ENCODE measurements at places on chromosomes 13 and 19. TPM values are rescaled to one million over a fixed set of nuclear protein-coding genes. Genes with fewer than 3 reads are reported as not detected.

CASP14 gene
- not detected for total RNA-seq

ZNF615 gene
- total RNA-seq = 7.3 TPM

ZNF471 gene
- total RNA-seq = 1.7 TPM

COQ8B gene
- total RNA-seq = 57.9 TPM

FFAR3 gene
- not detected for total RNA-seq

CYP4F3 gene
- not detected for total RNA-seq

IL17D gene
- 7.9 TPM for total RNA-seq

SLC25A41 gene
- total RNA-seq = not detected
